ENCODE measurements at places on chromosomes 11 and 22.

GRCh38 chr22:29443861-29444792 is 5.7 kb downstream of the RFPL1 start:
- DNase-seq, result no peak

DNA sequence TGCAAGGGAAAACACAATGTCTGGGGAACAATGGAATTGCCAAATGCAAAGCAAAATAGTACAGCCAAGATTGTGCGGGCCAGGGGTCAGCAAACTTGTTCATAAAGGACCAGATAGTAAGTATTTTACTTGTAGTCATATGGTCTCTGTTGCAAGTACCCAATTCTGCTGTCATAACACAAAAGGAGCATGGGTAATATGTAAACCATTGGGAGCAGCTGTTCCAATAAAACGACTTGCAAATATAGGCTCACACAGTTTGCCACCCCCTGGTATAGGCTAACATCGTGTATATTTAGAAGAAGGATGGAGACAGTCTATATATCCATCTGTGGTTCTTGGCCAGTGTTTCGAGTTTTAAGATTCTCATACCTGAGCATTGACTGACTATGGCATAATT is 15.6 kb downstream of the SDHAF2 start:
- DNase-seq, result no peak

DNA sequence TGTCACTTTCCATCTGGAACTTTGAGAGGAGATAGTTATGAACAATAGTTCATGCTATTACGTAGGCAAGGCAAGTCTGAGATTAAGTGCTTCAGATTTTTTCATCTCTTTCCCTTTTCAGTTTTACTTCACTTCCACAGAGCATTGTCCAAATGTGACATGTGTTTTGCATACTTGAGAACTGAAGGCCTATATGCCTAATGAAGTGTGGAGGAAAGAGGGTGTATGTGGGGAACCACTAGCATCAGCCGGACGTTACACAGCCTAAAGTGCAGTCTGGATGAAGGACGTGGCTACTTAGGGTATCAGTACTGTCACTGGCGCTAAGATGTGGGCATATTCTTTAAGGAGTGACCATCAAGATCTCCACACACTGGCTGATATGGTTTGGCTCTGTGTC is 26.2 kb downstream of the FANCF start:
- DNase-seq, result no peak

- no peak for DNase-seq
Measured at GRCh38 chr11:64482588-64482987, 108.4 kb upstream of the SLC22A12 start.

DNA sequence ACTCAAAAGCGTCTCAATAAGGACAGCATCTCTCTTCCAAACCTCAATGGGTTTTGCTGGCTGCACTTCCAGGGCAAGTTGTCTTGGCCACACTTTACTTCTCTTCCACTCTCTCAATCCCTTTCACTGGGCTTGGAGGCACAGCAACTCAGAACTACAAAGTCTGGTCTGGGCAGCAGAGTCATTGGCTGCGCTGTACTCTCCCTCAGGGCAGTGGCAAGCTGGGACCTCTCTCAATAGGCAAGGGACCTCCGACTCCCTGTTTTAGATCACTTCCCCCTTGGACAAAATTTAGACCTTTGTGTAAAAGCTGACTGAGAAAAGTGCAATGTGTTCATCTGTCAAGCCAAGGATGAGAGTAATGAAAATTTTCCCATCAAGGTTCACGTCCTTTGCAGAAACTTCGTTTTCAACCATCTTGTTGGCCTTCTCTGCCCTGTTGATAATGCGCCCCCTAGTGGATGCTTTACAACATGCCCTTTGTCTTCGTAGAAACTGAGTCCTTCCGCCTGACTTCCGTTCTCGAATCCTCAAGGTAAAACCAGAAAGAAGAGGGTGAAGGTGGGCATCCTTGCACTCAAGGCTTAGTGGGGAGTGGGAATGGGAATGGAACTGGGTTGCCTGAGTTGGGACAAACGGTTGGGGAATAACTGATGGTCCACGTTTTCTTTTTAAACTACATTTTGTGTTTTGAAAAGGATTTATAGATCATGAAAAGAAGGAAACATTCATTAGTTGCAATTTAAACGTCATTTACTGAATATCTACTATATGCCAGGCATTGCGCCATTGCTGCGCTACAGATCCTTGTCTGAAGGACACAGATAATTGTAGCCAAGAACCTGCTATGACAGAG is 99.1 kb downstream of the CD44 start:
- DNase-seq, result no peak

DNA sequence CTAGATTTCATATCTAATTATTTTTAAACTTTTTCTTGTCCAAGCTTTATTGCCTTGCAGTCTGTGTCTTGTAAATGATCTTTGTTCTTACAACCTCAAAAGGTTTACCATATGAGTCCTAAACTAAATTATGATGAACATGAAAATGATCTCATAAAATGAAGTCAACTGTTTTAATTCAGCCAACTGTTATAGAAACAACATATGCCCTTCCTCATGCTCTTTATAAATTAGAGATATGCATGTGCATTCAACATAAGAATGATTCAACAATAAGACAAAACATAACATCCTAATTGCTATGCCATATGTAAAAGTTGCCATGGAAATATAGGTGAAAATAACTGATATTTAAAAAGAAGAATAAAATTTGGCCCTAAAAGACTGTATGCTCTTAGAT is 774.4 kb downstream of the LUZP2 start:
- no peak for DNase-seq

DNA sequence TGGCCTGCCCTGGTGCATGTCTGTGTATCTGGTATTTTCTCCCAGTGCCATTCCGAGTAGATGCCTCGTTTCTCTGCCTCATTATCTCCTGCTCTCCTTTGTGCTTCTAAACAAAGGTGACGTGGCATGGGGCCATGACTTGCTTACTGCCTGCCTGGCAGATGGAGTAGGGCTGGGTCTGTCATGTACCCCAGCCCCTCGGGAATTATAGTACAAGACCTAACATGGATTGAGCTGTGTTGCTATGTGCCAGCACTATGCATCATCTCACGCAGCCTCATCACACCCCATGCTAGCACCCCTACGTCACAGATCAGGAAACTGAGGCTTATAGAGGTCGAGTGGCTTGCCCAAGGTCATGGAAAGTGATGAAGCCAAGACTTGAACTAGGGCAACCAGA is 88.1 kb downstream of the GALNT18 start:
- DNase-seq, result no peak

- peak; percentile 26 for DNase-seq
Measured at GRCh38 chr11:35247428-35247827, 108.5 kb downstream of the CD44 start.

DNA sequence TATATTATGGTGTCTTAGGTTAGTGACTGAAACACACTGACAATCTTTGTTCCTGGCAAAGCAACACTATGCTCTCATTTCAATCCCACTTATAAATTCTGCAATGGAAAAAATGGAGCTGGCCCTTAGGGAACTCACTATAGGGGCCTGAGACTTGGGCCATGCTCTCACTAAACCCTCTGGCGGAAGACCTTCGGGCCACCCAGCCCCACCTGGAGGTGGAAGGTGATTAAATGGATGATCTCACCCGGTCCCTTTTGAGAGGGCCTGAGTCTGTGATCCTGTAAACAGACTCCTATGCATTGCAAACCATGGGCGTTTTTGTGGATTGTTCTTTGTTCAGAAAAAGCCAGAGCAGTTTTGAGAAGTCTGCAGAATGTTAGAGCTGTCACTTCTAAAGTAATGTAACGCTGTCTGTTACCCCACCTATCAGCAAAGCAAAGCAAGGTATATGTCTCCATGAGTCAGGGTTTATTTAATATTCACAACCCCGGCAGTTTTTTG is 17.0 kb upstream of the CDON start:
- DNase-seq, result no peak

GRCh38 chr11:19907008-19907579 is 194.5 kb downstream of the NAV2 start:
- no peak for DNase-seq

GRCh38 chr22:24429411-24430365 is 2.3 kb downstream of the ADORA2A start:
- DNase-seq, result peak; percentile 33

DNA sequence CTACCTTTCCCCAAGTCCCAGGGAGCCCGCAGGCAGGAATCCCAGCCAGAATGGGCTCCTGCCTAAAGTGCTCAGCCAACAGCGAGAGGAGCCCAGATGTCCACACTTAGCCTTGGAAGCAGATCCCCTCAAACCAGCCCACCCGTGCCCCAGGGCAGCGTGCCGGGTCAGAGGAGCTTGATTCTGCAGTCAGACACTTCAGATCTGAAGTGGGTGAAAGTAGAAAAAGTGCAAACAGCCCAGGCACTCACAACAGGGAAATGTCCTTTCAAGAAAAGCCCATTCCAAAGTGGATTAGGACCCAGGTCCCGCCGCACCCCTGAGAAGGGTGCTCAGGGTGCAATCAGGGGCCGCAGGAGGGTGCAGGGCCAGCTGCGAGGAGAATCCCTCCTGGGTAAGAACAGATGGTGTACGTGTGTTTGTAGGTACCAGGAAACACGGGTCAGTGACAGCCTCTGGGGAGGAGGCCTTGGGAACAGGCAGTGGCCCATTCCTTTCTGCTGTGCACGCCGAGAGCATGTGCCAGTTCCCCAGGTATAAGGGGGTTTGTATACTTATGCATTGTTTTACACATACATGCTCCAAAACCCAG is 17.7 kb downstream of the ELFN2 start:
- no peak for DNase-seq

DNA sequence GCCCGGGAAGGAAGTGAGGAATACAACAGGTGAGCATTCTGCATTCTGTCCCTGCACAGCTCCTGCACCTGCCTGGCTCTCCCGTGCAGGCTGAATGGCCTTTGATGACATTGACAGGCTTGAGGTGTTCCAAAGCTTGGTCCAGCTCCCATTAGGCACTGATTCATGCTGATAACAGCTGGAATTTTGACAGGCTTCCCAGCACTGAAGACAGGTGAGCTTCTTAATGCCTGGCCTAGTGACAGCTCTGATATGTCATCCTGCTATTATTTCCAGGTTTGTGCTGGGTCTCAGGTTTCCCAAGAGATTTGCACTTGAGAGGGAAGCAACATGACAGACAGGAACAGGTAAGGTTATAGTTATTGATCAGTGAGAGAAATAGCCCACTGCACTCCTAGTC is 58.0 kb upstream of the MTNR1B start:
- no peak for DNase-seq

- no peak for DNase-seq
Measured at GRCh38 chr11:85348945-85349344, 278.2 kb downstream of the DLG2 start.

GRCh38 chr11:76803023-76803422 is 19.9 kb downstream of the TSKU start:
- no peak for DNase-seq

DNA sequence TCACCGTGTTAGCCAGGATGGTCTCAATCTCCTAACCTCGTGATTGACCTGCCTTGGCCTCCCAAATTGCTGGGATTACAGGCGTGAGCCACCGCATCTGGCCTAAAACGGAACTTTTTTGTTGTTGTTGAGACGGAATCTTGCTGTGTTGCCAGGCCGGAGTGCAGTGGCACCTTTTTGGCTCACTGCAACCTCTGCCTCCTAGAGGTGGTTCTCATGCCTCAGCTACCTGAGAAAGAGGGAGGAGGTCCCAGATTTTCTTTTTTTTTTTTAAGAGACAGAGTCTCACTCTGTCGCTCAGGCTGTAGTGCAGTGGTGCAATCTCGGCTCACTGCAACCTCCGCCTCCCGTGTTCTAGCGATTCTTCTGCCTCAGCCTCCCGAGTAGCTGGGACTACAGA is 7.9 kb upstream of the MCHR1 start:
- DNase-seq, result no peak

DNA sequence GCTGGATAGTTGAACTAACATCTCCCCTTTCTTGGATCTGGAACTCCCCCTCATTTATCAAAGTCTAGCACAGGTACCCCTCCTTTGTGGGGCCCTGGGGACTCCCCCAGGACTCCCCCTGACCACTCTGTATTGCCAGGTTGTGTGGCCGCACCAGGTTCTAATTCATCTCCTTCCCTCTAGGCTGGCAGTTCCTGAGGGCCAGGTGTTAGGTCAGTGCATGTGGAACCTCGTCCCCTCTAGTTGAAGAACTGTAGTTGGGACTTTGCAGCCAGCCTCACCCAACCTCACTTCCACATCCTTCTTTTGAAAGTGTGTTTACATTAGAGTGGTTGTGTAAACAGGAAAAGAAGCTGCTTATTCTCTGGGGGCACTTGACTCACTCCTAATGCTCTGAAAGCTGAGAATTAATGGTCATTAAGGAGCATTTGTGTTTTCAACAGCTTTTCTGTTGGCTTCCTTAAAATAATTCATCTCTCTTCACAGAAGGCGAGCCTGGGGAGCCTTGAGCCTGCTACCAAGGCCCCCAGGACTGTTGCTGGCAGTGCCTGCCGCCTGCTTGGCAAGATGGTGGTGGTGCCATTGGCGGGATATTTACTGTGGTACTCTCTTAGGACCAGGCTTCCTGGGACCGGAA is 11.8 kb downstream of the UPB1 start:
- DNase-seq, result no peak

- peak; percentile 17 for DNase-seq
Measured at GRCh38 chr22:23119494-23120414, 22.0 kb downstream of the RSPH14 start.

- no peak for DNase-seq
Measured at GRCh38 chr11:95138448-95138847, 48.8 kb downstream of the ENDOD1 start.

- DNase-seq, result no peak
Measured at GRCh38 chr11:35855671-35856070, 88.2 kb upstream of the LDLRAD3 start.

DNA sequence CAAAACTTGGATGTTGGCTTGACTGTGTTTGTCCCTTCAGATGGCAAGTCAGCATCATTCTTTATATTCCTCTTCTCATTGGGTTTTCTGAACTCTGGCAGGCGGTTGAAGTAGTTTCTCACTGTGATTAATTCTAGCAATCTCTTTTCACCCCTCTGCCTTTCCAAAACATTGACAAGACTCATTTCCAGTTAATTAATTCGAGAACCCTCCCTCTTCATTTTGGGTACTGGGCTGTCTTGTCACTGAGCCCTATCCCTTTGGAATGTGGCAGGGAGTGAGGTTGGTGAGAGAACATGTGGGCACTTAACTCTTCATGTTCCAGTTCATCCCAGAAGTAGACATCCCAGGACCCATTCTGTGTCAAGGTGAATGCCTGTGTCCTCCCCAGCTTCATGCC is 133.0 kb downstream of the WNT7B start:
- no peak for DNase-seq

DNA sequence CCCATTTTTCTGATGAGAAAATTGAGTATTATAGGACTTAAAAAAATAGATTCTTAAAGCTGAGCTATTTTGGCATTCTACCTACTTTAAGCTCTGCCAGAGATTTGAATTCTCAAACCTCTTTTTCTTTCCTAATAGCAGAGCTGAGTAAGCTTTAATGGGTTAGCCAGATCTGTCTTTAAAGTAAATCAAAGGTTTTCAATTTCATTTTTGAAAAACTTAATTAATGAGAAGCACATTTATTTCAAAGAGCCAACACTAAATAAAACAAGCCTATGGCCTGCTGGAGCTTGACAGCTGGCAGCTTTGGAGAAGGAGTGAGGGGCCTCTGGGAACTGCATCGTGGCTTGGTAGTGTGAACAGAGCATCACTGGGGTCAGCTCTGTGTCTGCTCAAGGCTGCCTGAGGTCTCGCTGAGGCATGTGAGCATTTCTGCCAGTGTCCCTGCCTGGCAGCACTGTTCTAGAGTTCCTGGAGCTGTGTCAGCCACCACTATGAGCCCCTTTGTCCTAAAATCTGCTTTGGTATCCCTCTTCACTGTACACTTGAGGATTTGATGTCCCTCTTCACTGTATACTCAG is 50.4 kb upstream of the PRSS23 start:
- DNase-seq, result no peak
